ENCODE measurements at places on chromosomes 3 and 15.

- no peak for DNase-seq
These were observed 3.5 kb upstream of the PCSK6 start for GRCh38 chr15:101492766-101493692.

- no peak for DNase-seq
These were observed 59.2 kb downstream of the USP50 start for GRCh38 chr15:50487287-50487686.

GRCh38 chr3:156769721-156770654, 56.2 kb upstream of the LEKR1 start:
- DNase-seq: no peak

DNA sequence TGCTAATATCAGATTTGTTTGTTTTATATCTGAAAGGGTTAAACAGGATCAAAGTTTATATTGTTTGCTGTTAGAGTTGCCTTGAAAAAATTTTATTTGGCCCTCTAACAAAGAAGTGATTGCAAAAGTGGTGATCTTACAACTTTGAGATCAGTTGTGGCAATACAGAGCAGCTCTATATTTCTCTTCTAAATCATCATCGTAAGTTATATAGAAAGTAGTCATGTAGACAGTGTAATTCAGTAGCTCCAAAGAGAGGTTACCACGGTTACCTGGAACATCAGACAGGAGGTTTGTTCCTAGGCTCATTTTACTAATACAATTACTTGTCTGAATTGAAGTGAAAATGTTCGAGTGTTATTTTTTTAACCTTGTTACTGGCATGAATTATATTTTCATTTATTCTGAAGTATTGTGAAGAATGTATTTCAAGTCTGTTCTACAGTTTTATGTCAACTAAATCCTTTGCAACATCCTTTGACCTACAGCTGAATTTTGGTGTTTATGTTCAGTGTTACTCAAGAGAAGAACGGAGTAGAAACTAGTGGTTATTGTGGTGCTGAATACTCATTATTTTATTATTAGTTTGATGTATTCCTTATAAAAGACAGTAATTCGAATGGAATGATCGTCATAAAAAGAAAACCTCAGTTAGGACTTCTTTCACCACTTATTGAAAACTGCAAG, 214.2 kb downstream of the NAALADL2 start:
- no peak for DNase-seq

GRCh38 chr15:74291101-74292071, 55.3 kb downstream of the CCDC33 start:
- peak; percentile 86 for DNase-seq

GRCh38 chr3:181555681-181556080, 156.0 kb upstream of the SOX2 start:
- no peak for DNase-seq

Data from activated T-cell treated with anti-CD3 and anti-CD28 coated beads, Interleukin-2, amount 50 U/mL, for 72 hours (primary cell).